NCI-H1105 treated with DMSO at 0.1 percent for 48 hours (cell line): ENCODE measurements at places on chromosomes 16 and 17.

GRCh38 chr16:84598360-84598759 lies 19.5 kb downstream of the COTL1 start:
- no peak for DNase-seq

DNA sequence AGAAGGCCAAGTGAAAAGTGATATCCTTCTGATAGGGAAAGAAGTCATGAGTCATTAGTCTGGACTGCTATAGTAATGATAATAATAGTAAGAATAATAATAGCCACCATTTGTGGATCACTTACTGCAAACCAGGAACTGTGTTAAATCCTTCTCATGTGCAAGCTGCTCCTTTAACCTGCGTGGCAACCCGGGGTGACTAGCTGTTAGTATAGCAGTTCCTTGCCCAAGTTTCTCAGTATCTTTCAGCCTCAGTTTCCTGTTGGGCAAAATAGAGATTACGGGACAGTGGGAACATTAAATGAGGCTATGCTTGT lies 129.5 kb downstream of the CDH13 start:
- no peak for DNase-seq

GRCh38 chr16:66293207-66293735 lies 73.2 kb upstream of the CDH5 start:
- no peak for DNase-seq

DNA sequence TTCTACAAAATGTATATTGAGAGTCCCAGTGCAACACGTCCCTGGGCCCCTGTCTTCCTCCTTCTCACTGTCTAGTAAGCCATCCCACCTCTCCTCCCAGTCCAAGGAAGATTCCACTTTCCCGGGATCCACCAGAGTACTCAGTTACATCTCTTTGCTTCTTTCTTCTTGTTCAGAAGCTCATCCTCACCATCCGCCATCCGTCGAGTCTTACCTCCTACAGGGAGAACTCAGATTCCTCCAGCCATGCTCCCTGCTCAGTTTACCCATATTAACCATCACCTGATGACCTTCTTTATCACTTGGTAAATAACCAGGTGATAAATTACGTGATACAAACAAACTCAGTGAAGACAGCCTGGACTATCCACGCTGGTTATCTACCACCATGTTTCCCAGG lies 57.1 kb downstream of the CYTH1 start:
- DNase-seq = no peak

GRCh38 chr17:80795754-80796153 lies 195.9 kb upstream of the CHMP6 start:
- peak; percentile 7 for DNase-seq

- DNase-seq = no peak
These were observed 31.1 kb downstream of the SNN start for GRCh38 chr16:11699234-11699894.

- DNase-seq = peak; percentile 64
These were observed 5.4 kb upstream of the ZNF213 start for GRCh38 chr16:3129137-3130131.

GRCh38 chr17:18314059-18314730 lies 599 bp downstream of the TOP3A start:
- no peak for DNase-seq

DNA sequence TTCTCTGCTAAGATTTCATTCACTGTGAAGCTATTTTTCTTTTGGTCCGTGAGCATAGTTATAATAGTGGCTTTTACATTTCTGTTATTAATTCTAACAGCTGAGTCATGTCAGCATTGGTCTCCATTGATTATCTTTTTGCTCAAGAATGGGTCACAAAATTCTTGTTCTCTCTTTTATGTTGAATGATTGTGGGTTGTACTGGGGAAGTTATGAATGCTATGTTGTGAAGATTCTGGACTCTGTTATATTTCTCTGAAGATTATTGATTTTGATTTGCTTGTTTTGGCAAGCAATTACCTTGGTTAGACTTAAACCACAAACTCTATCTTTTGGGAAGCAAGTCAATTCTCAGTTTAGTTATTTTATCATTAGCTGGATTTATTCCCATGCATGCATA lies 98.8 kb downstream of the IRX5 start:
- no peak for DNase-seq

GRCh38 chr17:8954339-8954738 lies 11.2 kb downstream of the PIK3R5 start:
- DNase-seq = no peak

DNA sequence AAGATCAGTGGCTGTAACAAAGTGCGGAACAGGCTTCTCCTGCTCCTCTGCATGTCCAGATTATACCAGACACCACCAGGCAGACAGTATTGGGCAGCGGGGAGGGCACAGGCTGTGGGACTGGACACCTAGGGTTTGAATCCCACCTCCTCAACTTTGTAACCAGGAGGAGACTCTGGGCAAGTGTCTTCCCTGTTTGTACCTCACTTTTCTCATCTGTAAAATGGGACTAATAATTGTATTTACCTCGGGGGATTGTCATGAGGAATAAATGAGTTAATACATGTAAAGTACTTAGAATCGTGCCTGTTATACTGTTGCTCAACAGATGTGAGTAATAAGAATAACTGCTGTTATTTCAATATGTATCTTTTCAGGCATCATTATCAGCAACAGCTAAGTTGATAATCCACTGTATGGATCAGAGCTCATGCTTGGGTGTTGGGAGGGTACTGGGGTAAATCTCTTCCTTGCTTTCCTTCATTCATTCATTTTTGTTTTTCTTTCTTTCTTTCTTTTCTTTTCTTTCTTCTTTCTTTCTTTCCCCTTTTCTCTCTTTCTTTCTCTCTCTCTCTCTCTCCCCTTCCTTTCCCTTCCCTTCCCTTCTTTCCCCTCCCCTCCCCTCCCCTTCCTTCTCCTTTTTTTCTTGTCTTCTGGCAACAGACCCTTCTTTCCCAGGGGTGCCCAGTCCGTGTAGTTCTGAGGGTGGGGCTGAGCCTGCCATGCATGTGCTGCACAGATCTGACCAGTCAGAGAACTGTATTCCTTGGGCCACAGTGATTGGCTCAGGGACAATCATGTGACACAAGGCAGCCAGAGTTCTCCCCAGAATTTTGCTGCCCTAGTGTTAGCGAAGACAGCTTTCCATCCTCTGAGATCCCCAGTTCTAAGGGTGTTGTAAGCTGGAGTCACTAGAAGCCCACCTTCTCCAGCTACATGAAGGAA lies 25.3 kb upstream of the BRD7 start:
- no peak for DNase-seq

DNA sequence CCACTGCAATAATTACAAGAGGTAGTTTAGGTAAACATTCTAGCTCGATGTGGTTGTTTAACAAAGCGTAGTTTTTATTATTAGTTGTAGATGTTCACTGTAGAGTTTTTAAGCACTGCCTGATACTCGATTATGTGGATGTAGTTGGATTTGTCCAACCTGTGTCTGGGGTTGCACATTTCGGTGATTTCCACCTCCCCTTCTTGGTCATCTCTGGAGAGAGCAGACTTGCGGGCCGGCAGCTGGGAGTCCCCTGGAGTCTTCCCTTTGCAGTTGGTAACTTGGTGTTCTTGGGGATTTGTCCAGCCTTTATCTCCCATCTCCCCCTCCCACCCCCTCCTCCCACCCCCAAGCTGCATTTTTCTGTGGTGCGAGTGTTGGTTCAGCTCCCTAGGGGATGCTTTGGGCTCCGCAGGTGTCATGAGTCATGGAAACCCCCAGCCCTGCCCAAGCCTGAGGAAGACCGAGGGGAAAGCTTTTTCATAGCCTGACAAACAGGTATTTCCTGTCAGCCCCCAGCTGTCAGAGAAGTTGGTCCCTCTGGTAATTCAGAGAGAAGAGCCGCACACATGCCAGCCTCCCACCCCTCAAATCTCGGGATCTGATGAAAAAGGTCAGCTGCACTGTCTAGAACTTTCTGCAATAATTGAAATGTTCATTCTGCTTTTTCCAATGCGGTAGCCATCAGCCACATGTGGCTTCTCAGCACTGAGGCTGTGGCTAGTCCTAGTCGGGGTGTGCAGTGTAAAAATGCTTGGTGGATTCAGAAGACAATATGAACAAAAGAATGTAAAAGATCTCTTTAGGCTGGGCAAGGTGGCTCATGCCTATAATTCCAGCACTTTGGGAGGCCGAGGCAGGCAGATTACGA lies 50.3 kb downstream of the KSR1 start:
- DNase-seq = no peak

- DNase-seq = no peak
These were observed 515 bp downstream of the GFAP start for GRCh38 chr17:44914698-44915271.

DNA sequence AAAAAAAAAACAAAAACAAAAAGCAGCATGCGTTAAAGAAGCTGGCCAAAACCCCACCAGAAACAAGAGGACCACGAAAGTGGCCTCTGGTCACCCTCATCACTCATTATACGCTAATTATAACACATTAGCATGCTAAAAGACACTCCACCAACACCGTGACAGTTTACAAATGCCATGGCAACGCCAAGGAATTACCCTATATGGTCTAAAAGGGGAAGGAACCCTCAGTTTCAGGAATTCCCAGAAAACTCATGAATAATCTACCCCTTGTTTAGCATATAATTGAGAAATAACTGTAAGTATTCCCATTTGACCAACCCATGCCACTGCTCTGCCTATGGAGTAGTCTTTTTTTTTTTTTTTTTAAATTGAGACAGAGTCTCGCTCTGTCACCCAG lies 77.6 kb downstream of the EMP2 start:
- DNase-seq = no peak

- no peak for DNase-seq
These were observed 48.1 kb downstream of the WNT3 start for GRCh38 chr17:46770439-46770817.
